ENCODE measurements at places on chromosomes 6 and 20.

DNA sequence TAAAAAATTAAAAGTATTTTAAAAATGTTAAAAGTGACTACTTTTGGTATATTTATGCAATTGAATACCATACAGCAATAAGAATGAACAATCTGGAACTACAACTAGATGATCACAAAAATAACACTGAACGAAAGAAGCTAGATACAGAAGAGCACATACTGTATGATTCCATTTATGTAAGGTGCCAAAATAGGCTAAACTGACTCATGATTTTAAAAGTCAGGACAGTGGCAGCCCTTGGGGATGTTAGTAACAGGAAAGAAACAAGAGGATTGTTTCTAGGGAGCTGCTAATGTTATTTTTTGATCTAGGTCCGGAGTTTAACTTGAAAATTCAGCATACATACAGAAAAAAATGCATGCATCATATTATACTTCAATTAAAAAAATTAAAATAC lies 42.3 kb downstream of the KIF13A start:
- DNase-seq, result no peak

DNA sequence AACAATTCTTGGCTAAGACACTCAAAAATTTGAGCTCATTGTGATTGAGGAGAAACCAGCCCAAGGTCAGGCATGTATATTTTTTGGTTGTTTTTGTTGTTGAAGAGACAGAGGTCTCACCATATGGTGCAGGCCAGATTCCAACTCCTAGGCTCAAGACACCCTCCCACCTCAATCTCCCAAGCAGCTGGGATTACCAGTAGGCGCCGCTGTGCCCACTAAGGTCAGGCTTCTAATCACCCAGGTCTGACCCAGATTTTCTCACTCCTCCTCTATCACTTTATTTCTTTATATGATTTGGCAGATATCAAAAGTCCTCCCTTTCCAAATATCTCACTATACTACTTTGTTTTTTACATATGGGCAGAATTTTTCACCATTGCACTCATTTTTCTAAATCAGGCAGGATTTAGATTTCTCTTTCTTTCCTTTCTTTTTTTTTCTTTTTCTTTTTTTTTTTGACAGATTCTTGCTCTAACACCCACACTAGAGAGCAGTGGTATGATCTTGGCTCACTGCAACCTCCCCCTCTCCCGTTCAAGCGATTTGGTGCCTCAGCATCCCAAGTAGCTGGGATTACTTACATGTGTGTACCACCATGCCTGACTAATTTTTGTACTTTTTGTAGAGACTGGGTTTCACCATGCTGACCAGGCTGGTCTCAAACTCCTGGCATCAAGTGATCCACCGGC lies 1.7 kb upstream of the C6orf141 start:
- no peak for DNase-seq

GRCh38 chr6:142773324-142773723 lies 171.7 kb downstream of the HIVEP2 start:
- DNase-seq, result peak; percentile 72

DNA sequence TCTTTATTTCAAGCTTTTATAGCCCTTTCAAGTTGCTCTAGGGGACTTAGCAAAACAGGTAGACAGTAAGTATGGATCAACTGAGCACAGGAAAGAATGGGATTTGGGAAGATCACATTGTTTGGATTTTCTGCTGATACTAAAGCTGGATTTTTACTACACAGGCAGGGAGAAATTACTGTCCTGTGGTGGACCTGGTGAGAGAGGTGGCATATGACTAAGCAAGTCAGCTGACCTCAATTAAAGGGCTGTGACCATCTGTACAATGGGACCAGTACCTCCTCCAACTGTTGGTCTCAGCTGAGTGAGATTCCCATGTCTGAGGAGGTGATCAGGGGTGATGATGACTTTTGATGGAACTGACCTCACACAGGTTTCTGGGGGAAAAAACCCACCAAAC lies 28.0 kb downstream of the RREB1 start:
- DNase-seq, result no peak

DNA sequence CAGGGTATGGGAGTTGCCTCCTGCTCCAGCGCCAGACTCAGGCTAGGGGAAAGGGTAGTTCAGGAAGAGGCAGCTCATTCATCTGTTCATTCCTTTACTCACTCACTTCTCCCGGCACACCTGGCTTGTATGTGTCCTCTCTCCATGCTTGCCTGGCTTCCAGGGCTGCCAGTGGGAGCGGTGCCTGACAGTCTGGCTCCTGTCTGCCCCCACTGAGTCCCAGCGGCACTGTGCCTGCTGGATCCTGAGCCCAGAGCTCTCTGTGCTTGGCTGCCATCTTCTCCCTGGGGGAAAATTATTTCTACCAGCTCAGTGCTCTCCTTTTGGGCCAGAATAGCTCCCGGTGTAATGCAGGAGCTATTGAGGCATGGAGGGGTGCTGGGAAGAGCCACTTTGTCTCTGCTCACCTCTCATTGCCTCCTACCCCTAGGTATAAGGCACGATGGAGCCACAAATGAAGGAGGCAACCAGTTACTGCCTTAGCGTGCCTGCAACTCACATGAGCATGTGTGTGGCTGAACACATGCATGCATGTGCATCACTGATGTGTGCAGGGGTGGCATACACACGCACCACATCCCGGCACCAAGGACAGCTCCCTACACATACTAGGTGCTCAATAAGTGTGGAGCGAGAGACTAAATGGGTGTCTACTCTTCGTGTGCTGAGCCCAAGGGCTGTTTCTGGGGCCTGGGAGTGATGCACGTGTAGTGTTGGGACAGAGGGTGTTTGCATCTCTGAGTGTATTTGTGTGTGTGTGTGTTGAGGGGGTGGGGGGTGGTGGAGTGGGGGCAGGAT lies 46.6 kb downstream of the CDH22 start:
- no peak for DNase-seq

DNA sequence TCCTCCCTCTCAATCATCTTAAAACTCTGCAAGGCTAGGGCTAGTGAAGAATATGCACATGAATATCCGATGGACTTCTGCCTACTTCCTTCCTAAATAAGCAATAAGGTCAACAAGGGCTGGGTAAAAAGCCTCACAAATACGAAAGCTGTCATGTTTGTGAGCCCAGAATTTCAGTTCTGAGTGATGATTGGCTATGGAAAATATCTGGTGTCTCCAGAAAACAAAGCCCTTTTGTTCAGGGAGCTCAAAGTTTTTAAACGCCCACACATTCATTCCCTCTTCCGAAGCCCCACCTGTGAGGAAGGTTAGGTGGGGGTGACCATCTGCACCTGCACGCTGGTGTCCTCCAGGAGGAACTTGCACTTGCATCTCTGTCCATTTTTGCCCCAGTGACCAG lies 126.9 kb upstream of the ARMC2 start:
- no peak for DNase-seq

DNA sequence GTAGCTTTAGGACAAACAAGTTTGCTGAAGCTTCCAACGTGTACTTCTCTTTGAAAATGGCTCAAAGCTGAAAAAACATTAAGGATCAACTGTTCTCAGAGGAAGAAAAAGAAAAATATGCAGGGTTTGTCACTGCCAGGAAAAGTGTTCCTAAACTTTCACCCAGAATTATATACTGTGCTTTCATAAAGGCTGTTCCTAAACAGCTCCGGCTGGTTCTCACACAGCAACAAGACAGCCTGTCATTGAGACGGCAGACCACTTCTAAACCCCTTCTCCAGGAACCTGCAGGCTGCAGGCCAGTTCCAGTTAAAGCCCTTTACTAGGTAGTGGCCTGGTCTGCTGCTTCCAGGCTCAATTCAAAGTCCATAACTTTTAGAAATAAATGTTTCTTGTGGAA lies 97.4 kb upstream of the SOX4 start:
- DNase-seq, result no peak

DNA sequence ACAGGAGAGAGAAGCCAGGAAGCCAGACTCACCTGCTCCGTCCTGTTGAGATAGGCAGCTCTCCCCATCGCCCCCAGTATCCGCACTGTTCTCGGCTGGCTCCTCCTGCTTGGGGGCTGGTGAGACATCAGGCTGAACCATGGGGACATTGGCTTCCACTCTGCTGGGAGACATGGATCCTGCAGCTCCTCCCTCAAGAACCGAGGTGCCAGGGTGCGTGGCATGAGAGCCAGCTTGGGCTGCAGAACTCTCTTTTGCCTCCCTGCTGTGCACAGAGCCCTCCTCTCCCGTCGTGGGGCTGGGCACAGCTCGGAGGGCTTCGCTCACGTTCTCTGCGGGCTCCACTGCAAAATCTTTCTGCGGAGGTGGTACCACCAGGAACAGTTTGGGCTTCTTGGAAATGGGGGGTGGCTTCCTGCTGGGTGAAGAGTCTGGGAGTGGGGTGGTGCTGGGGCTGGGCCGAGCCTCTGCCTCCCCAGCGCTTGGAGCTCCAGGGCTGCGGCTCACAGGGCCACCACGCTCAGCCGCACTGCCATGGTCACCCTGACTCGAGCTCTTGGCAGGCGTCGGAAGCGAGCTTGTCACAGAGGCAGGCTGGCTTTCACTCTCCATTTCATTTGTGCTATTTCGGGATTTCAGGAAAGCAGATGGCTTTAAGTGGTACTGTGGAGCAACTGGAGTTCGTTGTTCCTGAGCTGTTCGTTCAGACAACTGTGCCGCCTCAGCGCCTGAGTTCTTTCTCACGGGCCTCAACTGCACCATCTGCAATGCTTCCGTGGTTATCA lies 26.5 kb downstream of the HEBP2 start:
- no peak for DNase-seq

GRCh38 chr20:46570956-46571355 lies 20.5 kb upstream of the OCSTAMP start:
- DNase-seq, result no peak

GRCh38 chr20:31496761-31497295 lies 17.4 kb upstream of the HM13 start:
- no peak for DNase-seq

- DNase-seq, result no peak
These were observed 47.9 kb downstream of the BTBD3 start for GRCh38 chr20:11965602-11966001.

GRCh38 chr6:132788658-132789395 lies 9.6 kb downstream of the SLC18B1 start:
- no peak for DNase-seq

DNA sequence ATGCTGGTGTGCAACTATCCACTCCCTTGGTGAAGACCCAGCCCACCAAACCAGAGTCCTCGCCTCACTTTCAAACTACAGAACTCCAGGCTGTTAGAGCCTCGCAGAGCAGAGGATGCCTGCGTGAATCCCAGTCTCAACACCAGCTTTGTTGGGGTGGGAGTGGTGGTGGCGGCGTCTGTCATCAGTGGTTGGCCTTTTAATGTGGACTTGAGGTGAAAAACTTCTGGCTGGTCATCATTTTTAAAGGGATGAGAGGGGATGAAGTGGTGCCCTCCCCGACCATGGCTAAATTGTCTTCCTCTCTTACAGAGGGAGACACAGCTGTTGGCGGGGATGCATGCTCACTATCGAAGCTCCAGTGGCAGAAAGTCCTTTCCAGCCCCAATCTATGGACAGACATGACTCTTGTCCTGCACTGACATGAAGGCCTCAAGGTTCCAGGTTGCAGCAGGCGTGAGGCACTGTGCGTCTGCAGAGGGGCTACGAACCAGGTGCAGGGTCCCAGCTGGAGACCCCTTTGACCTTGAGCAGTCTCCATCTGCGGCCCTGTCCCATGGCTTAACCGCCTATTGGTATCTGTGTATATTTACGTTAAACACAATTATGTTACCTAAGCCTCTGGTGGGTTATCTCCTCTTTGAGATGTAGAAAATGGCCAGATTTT lies 54.9 kb downstream of the EZR start:
- no peak for DNase-seq

DNA sequence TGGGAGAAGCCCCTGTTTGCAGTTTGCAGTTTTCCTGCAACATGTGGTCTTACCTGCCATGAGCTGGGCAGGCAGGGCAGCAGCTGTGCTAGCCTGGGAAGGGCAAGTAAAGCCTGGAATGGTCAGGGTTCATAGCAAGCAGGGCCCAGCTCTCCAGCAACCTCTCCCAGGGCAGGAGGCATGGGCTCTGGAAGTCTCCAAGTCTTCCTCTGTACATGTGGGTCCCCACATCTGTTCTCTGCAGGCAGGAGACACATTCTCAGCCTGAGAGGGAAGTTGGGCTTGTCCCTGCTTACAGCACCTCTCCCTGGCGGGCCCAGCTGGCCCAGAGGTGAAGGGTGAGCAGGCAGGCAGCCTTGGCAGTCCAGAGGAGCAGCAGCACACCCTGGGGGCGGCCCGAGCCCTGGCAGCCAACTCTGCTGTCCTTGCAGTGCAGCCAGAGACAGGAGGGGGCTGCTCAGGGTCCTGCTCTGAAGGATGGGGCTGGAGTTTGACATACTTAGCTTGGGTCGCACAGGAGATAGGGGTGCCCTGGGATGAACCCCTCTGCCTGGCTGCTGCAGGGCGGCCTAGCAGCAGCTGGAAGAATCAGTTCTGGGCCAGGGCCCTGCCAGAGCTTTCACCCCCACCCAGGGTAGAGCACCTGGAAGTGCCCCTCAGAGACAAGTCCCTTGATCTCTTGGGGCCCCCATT lies 176.0 kb downstream of the MRPL14 start:
- no peak for DNase-seq

Measured in activated CD4-positive, alpha-beta T cell treated with anti-CD3 and anti-CD28 coated beads, Interleukin-2, Interleukin-4, amounts not matched to agents 100 ng/mL and 50 ng/mL, durations not matched to agents 16 hours and 8 hours (primary cell).